Stimulated activated memory B cell treated with anti-CD40 and anti-IgM and Interleukin-4, amounts not matched to agents 10 μg/mL and 1 μg/mL and 100 μg/mL, for 72 hours (primary cell): ENCODE measurements at places on chromosomes 4 and X.
A peak's percentile ranks its signal among the peaks of the same experiment; 100 is the strongest.

DNA sequence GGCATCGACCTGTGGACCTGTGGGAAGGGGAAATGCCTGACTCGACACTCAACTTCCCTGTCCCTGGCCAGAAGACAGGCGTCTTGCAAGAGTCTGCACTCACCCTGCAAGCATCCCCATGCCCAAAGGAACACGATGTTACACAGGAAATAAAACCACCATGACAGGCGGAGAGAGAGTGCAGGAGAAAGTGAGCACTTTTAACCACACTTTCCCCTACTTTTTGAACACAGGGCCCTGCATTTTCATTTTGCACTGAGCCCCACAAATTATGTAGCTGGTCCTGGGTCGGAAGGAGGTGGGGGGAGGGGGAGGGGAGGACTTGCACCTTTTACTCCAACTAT is 13.8 kb upstream of the MAN2B2 start:
- ATAC-seq: no peak

DNA sequence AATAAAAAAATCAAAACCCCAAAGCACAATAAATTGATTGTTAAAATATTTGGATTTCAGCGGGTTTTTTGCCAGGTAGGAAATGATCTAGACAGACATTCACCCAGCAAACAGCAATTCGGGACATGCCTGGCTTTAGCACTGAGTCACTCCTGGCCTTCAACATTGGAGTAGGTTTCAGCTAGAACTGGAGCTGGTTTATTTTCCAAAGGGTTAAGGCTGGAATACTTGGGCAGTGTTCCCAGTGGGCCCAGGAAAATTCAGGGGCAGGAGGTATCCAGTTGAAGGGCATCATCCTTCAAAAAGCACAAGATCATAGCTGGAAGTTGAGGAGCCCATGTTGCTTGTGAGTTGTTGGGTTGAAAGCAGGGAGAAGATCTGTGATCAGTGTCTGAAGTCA is 41.0 kb downstream of the TXLNG start:
- no peak for ATAC-seq

DNA sequence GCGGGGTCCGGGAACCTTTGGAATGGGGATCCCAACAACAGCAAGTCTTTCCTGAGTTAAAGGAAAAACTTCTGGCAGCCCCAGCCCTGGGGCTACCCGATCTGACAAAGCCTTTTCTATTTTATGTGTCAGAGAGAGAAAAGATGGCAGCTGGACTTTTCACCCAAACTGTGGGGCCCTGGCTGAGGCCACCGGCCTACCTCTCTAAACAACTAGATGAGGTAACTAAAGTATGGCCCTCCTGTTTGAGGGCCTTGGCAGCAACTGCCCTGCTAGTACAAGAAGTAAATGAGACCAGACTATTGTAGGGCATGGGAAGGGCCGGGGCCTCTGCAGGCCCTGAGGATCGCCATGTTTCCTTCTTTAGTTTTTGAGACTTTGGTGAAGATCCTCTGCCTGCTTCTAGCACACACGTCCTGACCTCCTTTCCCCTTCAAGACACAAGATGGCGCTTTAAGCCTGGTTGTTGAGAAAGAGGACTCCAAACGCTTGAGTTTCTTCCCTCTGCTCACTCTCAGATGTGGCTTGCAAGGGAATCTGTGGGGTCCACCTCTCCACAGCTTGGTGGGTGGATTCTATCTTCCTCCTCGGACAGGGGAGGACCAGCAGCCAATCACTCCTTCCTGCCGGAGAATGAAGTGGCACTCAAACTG is 18.5 kb upstream of the DRD5 start:
- no peak for ATAC-seq

DNA sequence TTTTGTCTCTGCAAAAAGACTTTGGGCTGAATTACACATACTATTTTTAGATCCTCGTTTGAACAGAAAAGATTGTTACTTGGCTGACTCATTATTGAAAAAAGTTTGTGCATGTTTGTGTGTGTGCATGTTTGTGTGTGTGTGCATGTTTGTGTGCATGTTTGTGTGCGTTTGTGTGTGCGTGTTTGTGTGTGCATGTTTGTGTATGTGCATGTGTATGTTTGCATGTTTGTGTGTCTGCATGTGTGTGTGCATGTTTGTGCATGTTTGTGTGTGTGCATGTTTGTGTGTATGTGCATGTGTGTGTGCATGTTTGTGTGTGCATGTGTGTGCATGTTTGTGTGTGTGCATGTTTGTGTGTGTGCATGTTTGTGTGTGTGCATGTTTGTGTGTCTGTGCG is 201.1 kb upstream of the FAT1 start:
- no peak for ATAC-seq

GRCh38 chrX:150942942-150943594 is 40.1 kb upstream of the HMGB3 start:
- ATAC-seq: no peak

DNA sequence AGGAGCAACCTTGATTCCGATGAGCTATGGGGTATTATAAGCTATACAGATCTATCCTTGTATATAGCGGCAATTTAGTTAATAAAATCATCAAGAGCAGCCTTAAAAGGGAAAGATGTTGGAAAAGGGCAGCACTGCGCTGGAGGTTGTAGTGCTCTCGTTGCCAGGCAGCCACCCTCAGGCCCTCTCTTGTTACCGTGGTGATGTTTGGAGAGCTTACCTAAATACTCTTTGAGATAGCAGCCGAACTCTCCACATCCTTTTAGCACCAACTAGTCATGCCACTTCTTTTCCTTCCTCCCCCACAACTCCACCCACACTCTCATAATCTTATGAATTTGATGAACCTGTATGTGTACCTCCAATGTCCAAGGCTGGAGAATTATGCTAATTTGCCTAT is 3.8 kb upstream of the RADX start:
- no peak for ATAC-seq

DNA sequence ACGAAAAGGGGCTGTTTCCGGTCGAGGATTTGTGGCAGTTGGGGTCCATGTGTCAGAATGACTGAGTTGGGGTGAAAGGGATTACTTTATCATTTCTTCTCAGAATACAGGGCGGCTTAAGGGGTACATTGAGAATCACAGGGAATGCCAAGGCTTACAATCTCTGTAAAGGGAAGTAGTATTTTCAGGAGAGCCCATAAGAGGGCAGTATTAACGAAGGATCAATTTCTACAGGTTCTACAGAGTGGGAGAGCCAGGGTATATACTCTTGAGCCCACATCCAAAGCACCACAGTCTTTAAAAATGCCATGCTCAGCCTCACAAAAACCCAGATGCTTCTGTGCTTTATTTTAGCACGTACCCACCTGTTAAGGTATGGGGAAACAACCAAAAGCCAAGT is 67.7 kb upstream of the ZXDA start:
- ATAC-seq: no peak

- ATAC-seq: peak; percentile 66
These were observed 152.0 kb upstream of the SLC4A4 start for GRCh38 chr4:71186566-71187403.

GRCh38 chr4:15242021-15242420 is 185.8 kb upstream of the C1QTNF7 start:
- ATAC-seq: no peak

GRCh38 chrX:44619039-44619438 is 76.4 kb upstream of the FUNDC1 start:
- no peak for ATAC-seq

GRCh38 chr4:24742773-24743172 is 52.6 kb upstream of the SOD3 start:
- ATAC-seq: no peak

- no peak for ATAC-seq
These were observed 5.2 kb downstream of the DNASE1L1 start for GRCh38 chrX:154403858-154404257.

GRCh38 chr4:161350946-161351345 is 812.9 kb downstream of the FSTL5 start:
- ATAC-seq: no peak

GRCh38 chr4:44727471-44727870 is 1.1 kb upstream of the GNPDA2 start:
- no peak for ATAC-seq

- ATAC-seq: peak; percentile 94
These were observed 72.4 kb downstream of the COQ2 start for GRCh38 chr4:83212041-83212851.

GRCh38 chrX:23885803-23886202 is 21.9 kb downstream of the APOO start:
- no peak for ATAC-seq

DNA sequence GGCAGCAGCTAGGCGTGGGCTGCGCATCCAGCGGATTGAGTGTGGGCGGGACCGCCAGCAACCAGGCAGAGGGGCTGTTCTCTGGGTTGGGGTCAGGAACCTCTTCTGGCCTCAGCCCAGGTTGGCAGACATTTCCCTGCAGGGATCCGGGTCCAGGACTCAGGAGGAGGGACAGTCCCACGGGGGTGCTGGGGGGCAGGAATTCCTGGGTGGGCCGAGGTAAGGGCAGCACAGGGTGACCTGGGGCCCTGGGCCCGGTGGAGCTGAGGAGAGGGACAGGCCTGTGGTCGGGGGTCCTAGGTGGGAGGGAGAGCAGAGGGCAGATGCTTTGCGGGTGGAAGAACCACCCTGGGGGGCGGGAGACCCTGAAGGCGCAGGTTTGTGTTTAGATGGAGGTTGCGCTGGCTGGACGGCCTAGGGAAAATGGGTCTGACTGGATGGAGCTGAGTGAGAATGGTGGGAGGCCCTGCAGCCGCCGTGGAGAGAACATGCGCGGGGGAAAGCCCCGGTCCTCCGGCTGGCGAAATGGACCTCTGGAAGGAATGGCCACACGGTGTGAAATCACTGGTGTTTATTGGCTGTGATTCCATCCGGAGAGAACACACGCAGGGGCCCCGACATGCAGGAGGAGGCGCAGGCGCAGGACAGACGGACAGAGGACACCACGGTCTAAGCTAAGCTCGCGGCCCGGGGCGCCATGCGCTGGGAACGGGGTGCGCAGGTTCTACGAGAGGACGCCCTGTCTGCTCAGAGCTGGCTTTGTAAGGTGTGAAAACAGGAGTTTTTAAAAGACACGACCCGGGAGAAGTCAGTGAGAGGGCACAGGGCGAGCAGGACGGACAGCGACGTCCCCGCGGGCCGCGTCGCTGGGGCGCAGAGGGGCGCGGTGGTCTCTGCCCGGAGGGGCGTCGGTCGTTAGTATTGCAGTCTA is 41.3 kb downstream of the CPLX1 start:
- no peak for ATAC-seq

DNA sequence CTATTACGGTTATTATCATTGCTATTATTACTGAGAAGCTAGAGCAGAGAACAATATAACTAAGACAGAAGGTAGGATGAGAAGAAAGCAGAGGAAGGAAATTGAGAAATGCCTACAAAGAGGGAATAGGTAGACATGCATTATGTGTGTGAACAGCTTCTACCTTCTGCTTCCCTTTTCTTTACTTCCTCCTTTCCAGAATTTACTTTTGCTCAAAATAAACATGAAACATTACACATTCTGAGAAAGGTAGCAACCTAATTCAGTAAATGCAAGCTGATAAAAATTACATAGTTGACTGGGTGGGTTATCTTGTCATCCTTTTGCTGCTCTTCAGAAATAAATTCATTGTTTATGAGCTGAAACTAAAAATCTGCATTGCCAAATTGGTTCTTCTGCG is 54.6 kb downstream of the AMOT start:
- no peak for ATAC-seq

DNA sequence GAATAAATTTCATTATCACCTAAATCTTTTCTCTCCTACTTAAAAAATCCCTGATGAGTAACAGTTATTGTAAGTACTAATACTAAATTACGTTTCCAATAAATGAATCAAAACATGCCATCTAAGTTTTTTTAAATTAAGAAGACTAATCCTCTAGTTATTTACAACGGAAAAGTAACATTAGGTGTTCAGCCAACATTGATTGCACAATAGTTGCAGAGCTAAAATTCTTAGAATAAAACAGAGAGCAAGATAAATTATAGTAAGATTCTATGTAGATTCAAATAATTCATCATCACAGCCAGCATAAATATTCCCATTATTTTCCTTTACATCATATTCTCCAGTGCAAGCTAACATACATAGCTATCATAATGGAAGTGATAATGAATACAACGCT is 139.2 kb downstream of the HDX start:
- no peak for ATAC-seq

DNA sequence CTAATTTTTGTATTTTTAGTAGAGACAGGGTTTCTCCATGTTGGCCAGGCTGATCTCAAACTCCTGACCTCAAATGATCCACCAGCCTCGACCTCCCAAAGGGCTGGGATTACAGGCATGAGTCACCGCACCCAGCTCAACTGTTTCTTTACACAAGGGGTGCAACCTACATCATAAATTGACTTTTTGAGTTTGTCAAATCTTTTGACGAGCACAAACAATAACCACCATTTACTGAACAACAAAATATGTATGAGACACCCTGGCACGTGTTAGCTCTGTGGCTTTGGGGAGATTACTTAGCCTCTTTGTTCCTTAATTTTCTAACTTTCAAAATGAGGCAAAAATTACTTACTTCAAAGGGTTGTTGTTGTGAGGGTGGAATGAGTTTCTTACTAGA is 23.5 kb upstream of the SLC34A2 start:
- ATAC-seq: no peak

- ATAC-seq: no peak
These were observed 4.2 kb upstream of the NYX start for GRCh38 chrX:41442824-41443550.

GRCh38 chrX:116111497-116111896 is 59.0 kb upstream of the AGTR2 start:
- ATAC-seq: no peak

DNA sequence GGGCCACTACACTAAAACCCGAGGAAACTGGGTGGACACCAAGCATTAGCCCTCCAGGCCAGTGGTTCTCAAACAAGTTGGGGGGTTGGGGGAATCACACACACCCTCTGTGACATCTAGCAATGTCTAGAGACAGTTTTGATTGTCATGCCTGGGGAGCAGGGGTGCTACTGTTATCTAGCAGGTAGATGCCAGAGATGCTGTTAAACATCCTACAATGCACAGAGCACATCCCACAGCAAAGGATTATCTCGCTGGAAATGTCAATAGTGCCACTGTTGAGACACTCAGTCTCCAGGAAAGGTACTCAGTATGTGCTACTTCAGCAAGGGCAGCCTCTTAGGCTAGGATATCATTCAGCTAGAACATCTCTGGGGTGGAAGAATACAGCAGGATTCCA is 1.3 kb downstream of the SMC1A start:
- ATAC-seq: no peak

GRCh38 chrX:44308869-44309268 is 34.6 kb downstream of the EFHC2 start:
- no peak for ATAC-seq

DNA sequence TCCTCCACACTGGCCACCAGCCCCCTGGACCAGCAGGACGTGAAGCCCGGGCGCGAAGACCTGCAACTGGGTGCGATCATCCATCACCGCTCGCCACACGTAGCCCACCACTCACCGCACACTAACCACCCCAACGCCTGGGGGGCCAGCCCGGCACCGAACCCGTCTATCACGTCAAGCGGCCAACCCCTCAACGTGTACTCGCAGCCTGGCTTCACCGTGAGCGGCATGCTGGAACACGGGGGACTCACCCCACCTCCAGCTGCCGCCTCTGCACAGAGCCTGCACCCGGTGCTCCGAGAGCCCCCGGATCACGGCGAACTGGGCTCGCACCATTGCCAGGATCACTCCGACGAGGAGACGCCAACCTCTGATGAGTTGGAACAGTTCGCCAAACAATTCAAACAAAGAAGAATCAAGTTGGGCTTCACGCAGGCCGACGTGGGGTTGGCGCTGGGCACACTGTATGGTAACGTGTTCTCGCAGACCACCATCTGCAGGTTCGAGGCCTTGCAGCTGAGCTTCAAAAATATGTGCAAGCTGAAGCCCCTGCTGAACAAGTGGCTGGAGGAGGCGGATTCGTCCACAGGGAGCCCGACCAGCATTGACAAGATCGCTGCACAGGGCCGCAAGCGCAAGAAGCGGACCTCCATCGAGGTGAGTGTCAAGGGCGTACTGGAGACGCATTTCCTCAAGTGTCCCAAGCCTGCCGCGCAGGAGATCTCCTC is 600 bp downstream of the POU3F4 start:
- no peak for ATAC-seq
